Activated CD4-positive, alpha-beta T cell treated with anti-CD3 and anti-CD28 coated beads for 48 hours (primary cell): ENCODE measurements at places on chromosomes 1 and 21.

GRCh38 chr1:2239013-2239370 lies 10.9 kb downstream of the SKI start:
- DNase-seq = no peak

DNA sequence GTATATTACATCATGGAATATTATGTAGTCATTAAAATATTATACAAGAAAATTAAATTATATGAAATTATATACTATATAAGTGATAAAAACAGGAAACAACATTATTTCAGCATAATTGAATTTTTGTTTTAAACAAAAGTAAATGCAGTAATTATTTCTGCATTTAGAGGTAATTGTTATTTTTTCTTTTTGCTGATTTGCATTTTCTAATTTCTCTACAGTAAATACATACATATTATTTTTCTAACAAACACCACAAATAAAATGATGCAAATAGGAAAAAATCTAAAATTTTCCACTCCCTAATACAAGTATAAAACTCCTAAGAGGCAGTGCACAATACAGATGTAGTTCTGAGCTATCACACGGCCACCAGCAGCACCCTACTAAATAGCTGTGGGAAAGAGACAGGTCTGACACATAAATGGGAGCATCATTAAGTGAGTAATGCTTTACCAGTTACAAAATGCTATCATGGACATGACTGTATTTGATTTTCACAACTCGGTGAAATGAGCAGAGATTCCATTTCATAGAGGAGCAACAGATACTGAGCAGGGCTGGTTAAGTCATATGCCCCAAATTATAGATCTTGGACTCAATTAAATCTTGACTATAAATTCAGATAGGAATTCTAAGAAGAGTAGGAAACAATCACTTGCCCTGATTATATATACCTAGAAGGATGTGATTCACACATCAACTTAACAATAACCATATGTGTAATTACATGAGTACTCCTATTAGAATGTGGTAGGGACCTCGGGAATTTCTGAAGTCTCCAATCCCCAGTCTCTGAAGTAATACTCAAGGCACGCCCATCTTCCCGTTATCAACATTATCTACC lies 49.0 kb downstream of the NRIP1 start:
- DNase-seq = no peak

- no peak for DNase-seq
Observed at GRCh38 chr1:8671306-8671917, 146.0 kb downstream of the RERE start.

GRCh38 chr1:39269349-39269748 lies 64.9 kb downstream of the MACF1 start:
- no peak for DNase-seq

- no peak for DNase-seq
Observed at GRCh38 chr1:158961178-158961577, 29.8 kb downstream of the PYHIN1 start.
